ENCODE measurements at places on chromosomes 2 and 18.

GRCh38 chr18:50678651-50679050, 118.8 kb downstream of the MAPK4 start:
- H3K36me3 ChIP-seq: no peaks in the 10 kb centered on the region
- no peak for DNase-seq
- H3K4me3 ChIP-seq: no peak overlapping the region
- no peaks in the 10 kb centered on the region for H3K27me3 ChIP-seq

DNA sequence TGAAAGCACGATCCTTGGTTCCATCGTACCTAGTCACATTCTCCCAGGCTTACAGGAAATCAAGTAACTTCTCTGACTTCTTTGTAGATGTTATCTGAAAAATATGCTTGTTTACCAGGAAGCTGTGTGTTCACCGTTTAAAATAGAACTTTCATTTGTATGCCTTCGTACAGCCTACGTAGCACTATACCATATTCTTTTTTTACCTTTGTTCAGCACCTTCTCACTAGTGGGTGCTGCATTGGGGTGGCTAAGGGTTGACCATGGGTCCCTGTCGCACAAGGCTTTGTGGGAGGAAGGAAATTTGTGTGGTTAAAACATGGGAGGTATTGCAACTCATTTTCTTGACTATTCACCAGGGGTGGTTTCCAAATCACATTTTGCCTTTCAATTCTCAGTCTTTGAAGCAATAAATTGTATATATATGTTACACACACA, 16.6 kb downstream of the MALT1 start:
- peaks cover 26% of the 10 kb centered on the region for H3K36me3 ChIP-seq
- peaks cover 4% of the 10 kb centered on the region for H3K4me1 ChIP-seq
- peak; percentile 49 for DNase-seq
- H3K27ac ChIP-seq: no peak overlapping the region
- H3K27me3 ChIP-seq: no peaks in the 10 kb centered on the region
- no peak overlapping the region for H3K4me3 ChIP-seq

GRCh38 chr18:21897811-21898210, 157.2 kb downstream of the MIB1 start:
- no peaks in the 10 kb centered on the region for H3K4me1 ChIP-seq
- H3K27me3 ChIP-seq: no peaks in the 10 kb centered on the region
- no peak overlapping the region for H3K27ac ChIP-seq
- DNase-seq: peak; percentile 75
- H3K4me3 ChIP-seq: no peak overlapping the region

DNA sequence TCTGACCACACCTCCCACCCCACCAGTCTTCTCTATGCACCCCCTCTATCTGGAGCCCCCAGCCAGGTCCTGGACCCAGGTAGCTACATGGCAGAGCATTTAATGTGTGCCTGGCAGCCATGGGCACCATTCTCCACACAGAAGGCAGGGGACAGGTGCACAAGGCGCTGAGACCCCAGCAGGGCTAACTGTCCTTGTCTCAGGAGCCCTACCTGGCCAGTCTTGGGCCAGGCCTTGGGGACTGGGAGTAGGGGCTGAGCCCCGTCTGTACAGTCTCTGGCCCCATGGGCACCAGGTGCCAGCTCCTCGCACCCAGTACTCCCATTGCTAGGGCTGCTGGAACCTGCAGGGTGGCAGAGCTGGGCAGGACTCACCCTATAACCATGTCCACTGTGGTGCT, 2.9 kb downstream of the GNLY start:
- DNase-seq: no peak
- H3K4me3 ChIP-seq: no peak overlapping the region
- no peaks in the 10 kb centered on the region for H3K36me3 ChIP-seq
- no peaks in the 10 kb centered on the region for H3K27me3 ChIP-seq
- peaks cover 17% of the 10 kb centered on the region for H3K4me1 ChIP-seq
- no peak overlapping the region for H3K27ac ChIP-seq

- no peaks in the 10 kb centered on the region for H3K27me3 ChIP-seq
- no peak for DNase-seq
Observed at GRCh38 chr18:21262979-21263378, 20.9 kb downstream of the GREB1L start.

- H3K27me3 ChIP-seq: no peaks in the 10 kb centered on the region
- no peaks in the 10 kb centered on the region for H3K36me3 ChIP-seq
- DNase-seq: no peak
- H3K4me1 ChIP-seq: no peaks in the 10 kb centered on the region
Observed at GRCh38 chr2:144181001-144181400, 338.9 kb downstream of the ZEB2 start.

DNA sequence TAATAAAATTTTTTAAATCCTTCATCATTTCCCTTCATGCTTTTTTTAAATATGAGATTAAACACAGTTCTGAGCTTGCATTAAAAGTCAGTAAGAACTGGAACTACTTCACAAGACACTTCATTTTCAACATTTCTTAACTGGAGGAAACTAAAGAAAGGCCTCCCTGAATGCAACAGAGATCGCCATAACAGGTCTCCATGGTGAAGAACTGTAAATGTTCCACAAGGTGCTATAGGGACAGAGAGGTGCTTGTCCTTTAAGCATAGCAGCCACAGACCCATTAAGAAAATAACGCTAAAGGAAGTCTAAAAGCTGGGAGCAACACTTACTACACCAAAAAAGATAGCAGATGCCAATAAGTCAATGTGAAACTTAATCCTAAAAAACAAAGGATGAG, 8.5 kb downstream of the STAM2 start:
- DNase-seq: no peak
- H3K27me3 ChIP-seq: no peaks in the 10 kb centered on the region
- no peak overlapping the region for H3K4me3 ChIP-seq
- no peaks in the 10 kb centered on the region for H3K36me3 ChIP-seq

DNA sequence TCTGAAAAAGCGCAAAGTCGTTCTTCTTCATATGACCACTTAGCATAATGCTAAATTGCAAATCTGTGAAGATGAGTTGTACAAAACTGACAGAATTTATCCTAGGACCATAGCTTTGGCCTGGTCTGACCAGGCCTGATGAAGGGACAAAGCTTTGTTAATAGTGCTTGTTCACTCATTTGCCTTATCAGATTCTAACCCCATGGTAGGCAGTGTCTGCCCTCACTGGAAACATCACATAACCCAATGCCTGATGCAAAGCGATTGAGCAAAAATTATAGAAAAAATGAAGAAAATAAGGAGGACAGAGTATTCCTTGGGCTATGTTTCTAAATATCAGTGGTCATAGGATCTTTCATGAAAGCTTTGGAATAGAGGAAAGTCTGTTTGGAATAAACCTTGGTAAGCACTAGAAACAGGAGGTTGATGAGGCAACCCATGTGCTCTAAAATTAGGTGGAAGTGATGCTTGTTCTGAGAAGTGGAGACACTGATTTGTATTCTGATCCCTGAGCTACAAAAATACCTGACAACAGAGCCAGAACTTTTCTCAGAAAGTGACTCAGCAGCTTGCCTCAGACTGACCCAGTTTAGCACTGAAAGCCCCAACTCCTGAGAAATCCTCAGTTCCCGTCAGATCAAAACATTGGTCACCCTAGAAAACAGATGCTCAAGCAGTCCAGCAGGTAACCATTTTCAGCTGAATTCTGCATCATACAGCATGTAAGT, 131.4 kb upstream of the MAPRE2 start:
- H3K27me3 ChIP-seq: no peaks in the 10 kb centered on the region
- no peak overlapping the region for H3K4me3 ChIP-seq
- no peak overlapping the region for H3K27ac ChIP-seq
- DNase-seq: no peak

- no peaks in the 10 kb centered on the region for H3K27me3 ChIP-seq
- no peaks in the 10 kb centered on the region for H3K4me1 ChIP-seq
- no peak for DNase-seq
- H3K27ac ChIP-seq: no peak overlapping the region
Observed at GRCh38 chr2:135202751-135203150, 150.7 kb downstream of the RAB3GAP1 start.

- no peak overlapping the region for H3K27ac ChIP-seq
- DNase-seq: no peak
- no peaks in the 10 kb centered on the region for H3K36me3 ChIP-seq
- H3K4me1 ChIP-seq: peaks cover 8% of the 10 kb centered on the region
- H3K4me3 ChIP-seq: no peak overlapping the region
- H3K27me3 ChIP-seq: no peaks in the 10 kb centered on the region
Observed at GRCh38 chr18:8943900-8944870, 158.3 kb upstream of the NDUFV2 start.

GRCh38 chr18:55083461-55083860, 124.2 kb upstream of the CCDC68 start:
- no peaks in the 10 kb centered on the region for H3K27me3 ChIP-seq
- H3K36me3 ChIP-seq: no peaks in the 10 kb centered on the region
- no peak overlapping the region for H3K4me3 ChIP-seq
- H3K4me1 ChIP-seq: peaks cover 2% of the 10 kb centered on the region

GRCh38 chr2:232512602-232513001, 7.6 kb upstream of the PRSS56 start:
- DNase-seq: no peak
- peak overlapping the region; percentile 18 for H3K4me3 ChIP-seq
- H3K27ac ChIP-seq: no peak overlapping the region
- H3K27me3 ChIP-seq: no peaks in the 10 kb centered on the region
- no peaks in the 10 kb centered on the region for H3K36me3 ChIP-seq

- H3K4me1 ChIP-seq: no peaks in the 10 kb centered on the region
- no peaks in the 10 kb centered on the region for H3K27me3 ChIP-seq
- peak; percentile 37 for DNase-seq
- no peak overlapping the region for H3K27ac ChIP-seq
- H3K36me3 ChIP-seq: no peaks in the 10 kb centered on the region
Observed at GRCh38 chr2:88329815-88330603, 122.5 kb downstream of the FOXI3 start.

- no peak overlapping the region for H3K4me3 ChIP-seq
- no peaks in the 10 kb centered on the region for H3K27me3 ChIP-seq
- no peaks in the 10 kb centered on the region for H3K36me3 ChIP-seq
- H3K27ac ChIP-seq: no peak overlapping the region
Observed at GRCh38 chr2:101133492-101134100, 17.6 kb downstream of the TBC1D8 start.

- no peaks in the 10 kb centered on the region for H3K27me3 ChIP-seq
- H3K4me3 ChIP-seq: no peak overlapping the region
- DNase-seq: peak; percentile 4
- H3K27ac ChIP-seq: peak overlapping the region; percentile 92
- H3K36me3 ChIP-seq: no peaks in the 10 kb centered on the region
- H3K4me1 ChIP-seq: peaks cover 12% of the 10 kb centered on the region
Observed at GRCh38 chr2:181779288-181780021, 99.1 kb upstream of the NEUROD1 start.

DNA sequence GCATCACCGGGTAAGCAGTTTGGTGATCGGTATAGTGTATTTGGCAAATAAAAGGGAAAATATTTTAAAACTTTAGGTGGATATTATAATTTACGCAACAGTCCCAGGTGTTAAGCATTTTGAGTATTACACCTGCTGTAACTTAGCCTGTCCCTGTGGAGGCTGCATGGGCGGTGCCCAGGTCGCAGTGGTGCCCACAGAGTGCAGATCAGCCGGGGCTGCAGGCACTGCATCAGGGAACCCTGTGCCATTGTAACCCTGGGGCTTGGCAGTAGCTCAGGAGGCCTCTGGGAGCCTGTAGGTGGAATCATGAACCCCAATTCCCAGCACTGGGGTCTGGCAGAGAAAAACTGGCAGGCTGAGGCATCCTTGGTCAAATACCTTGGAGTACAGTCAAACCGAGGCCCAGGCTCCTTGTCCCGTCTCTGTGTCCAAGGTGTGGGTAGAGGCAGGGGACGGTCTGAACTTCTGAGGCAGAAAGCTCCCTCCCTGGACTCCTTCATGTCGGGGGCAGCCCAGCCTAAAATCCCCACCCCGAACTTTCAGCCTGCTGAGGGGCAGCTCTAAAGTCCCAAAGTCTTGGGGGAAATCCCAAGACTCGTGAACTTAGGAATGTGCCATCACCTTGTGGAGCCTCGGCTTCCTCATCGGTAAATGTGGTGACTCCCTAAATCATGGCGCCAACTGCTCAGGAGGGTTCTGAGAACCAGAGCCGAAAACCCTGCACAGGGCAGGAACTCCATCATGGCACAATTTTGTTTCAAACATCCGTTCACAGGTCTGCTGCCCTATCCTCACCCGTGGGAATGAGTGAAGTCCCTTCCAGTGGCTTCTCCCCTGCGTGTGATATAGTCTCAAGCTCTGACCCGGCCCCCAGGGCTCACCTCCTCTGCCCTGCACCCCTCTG, 85.7 kb downstream of the INHBB start:
- no peaks in the 10 kb centered on the region for H3K27me3 ChIP-seq
- H3K36me3 ChIP-seq: no peaks in the 10 kb centered on the region
- H3K4me1 ChIP-seq: no peaks in the 10 kb centered on the region
- H3K4me3 ChIP-seq: no peak overlapping the region

GRCh38 chr2:161104054-161104553, 56.1 kb upstream of the TANK start:
- H3K4me1 ChIP-seq: no peaks in the 10 kb centered on the region
- no peak overlapping the region for H3K27ac ChIP-seq
- H3K4me3 ChIP-seq: no peak overlapping the region
- no peaks in the 10 kb centered on the region for H3K36me3 ChIP-seq

- no peak overlapping the region for H3K27ac ChIP-seq
- no peaks in the 10 kb centered on the region for H3K36me3 ChIP-seq
- H3K27me3 ChIP-seq: no peaks in the 10 kb centered on the region
- peaks cover 2% of the 10 kb centered on the region for H3K4me1 ChIP-seq
- DNase-seq: no peak
Observed at GRCh38 chr2:68911709-68912108, 40.5 kb upstream of the BMP10 start.

- no peak overlapping the region for H3K4me3 ChIP-seq
- no peak for DNase-seq
- no peaks in the 10 kb centered on the region for H3K27me3 ChIP-seq
- H3K4me1 ChIP-seq: no peaks in the 10 kb centered on the region
- H3K36me3 ChIP-seq: no peaks in the 10 kb centered on the region
- H3K27ac ChIP-seq: no peak overlapping the region
Observed at GRCh38 chr2:151009437-151010175, 252.1 kb downstream of the RBM43 start.

DNA sequence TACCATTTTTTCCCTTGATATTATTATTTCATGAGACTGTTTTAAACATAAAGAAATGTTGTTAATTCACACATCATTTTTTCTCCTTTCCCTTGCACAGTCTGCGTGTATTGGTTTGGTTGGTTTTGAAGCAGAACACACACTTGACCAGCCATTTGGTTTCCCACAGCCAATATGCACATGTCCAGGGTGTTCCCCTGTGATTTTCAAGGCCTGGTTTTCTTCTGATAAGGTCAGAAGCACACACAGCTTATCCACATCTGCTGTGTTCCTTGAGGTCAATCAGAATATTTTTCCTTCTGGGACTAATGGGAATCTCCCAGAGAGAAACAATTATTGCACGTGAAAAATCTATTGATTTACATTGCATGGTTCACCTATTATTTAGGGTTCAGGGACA, 103.2 kb upstream of the EFEMP1 start:
- no peaks in the 10 kb centered on the region for H3K4me1 ChIP-seq
- H3K27ac ChIP-seq: no peak overlapping the region
- H3K27me3 ChIP-seq: no peaks in the 10 kb centered on the region
- H3K36me3 ChIP-seq: no peaks in the 10 kb centered on the region
